ENCODE measurements at places on chromosomes 13 and 19.
A peak's percentile ranks its signal among the peaks of the same experiment; 100 is the strongest.

DNA sequence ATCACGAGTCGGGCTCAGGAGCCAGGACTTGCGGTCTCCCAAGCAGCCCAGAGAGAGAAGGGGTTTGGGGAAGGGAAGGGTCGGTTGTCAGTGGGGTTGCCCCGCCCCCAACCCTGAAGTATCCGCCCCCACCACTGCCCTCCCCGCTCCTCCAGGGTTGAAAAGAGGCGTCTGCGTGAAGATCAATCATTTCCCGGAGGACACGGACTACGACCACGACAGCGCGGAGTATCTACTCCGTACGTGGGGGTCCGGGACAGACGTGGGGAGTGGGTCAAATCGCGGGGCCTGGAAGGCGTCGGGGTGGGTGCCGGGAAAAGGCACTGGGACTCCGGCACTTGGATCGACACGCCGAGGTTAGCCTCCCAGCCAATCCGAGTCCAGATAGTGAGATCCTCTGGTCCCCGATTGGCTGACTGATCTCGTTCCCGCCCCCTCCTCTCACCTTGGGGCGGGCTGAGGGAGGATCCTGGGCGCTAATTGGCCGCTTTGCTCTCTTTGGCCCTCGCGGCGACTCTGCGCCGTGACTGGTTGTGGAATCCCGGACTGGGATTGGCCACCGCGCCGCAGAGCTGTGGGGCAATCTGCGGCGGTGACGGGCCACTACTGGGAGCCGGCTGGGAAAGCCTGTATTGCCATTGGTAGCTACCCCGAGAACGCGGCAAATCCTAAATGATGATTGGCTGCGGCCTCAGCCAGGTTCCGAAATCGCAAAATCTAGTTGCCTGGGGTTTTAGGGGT, 13.3 kb upstream of the CACNG6 start:
- DNase-seq: no peak

- no peak for DNase-seq
Measured at GRCh38 chr13:45807520-45808099, 43.9 kb downstream of the SIAH3 start.

GRCh38 chr19:14407605-14408484, 11.3 kb downstream of the DDX39A start:
- peak; percentile 20 for DNase-seq

DNA sequence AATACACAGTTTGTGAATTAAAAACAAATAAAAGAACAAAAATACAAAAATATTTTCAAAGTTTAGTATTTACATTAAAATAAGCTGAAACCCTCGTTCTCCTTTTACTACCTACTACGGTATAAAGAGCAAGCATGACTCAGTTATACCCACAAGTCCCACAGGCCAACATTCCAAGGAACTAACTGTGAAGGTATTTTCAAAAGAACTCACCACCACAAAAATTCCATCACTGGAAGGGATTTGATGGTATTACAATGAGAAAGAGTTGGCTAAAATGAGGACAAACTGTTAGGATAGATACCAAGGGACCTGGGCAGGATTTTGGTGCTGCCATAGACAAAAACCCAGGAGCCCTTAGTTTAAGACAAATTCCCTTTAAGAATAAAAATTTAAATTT, 122.7 kb downstream of the TBC1D4 start:
- no peak for DNase-seq

GRCh38 chr13:109100705-109101304, 471.4 kb downstream of the MYO16 start:
- no peak for DNase-seq

- no peak for DNase-seq
Measured at GRCh38 chr19:30690935-30691818, 319.0 kb downstream of the ZNF536 start.

DNA sequence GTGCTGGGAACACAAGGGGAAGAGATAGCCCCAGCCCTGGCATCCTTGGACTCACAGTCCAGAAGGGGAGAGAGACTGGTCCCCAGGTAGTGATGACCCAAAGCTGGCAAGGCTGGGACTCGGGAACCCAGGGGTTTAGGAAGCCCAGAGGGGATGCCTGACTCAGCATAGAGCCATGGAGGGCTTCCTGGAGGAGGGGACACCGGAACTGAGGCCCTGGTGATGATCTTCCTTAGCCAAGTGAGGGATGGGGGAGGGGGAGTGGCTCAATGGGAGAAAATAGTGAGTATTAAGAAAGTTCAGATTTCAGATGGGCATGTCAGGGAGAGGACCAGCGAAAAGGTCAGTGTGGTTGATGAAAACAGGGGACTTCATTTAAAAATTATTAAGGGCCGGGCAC, 26.8 kb downstream of the EXOC3L2 start:
- no peak for DNase-seq
